Subcutaneous adipose tissue (tissue), 4 donors: ENCODE measurements at places on chromosomes 5 and 9. TPM values are rescaled to one million over a fixed set of nuclear protein-coding genes. Genes with fewer than 3 reads are reported as not detected.

The TERT gene
- total RNA-seq: not detected

The BSPRY gene
- not detected for total RNA-seq

The C9 gene
- 0.38 TPM for total RNA-seq

The DRD1 gene
- not detected for total RNA-seq

The TJP2 gene
- 203 TPM for total RNA-seq

The C1QTNF2 gene
- total RNA-seq: 1.5 TPM

The PITX1 gene
- total RNA-seq: 3.5 TPM

The F2RL2 gene
- not detected for total RNA-seq

The ADRB2 gene
- total RNA-seq: 60.0 TPM

The HTR4 gene
- total RNA-seq: not detected

The PIP5K1B gene
- total RNA-seq: 0.88 TPM

The LECT2 gene
- not detected for total RNA-seq

The TICAM2 gene
- total RNA-seq: 3.9 TPM

The OBP2B gene
- not detected for total RNA-seq

The PCDHGA11 gene
- total RNA-seq: 4.0 TPM

The TAF11L13 gene
- total RNA-seq: not detected

The KLHL3 gene
- 11.0 TPM for total RNA-seq

The RNF180 gene
- total RNA-seq: 4.9 TPM

The SPOCK1 gene
- total RNA-seq: 55.2 TPM

The IFNK gene
- not detected for total RNA-seq

The ANKRD18B gene
- total RNA-seq: not detected

The LHX6 gene
- total RNA-seq: 3.1 TPM

The PRRX2 gene
- 6.4 TPM for total RNA-seq

The FAM153A gene
- 3.5 TPM for total RNA-seq

The PRLR gene
- 1.4 TPM for total RNA-seq

The PCDHB4 gene
- total RNA-seq: 7.0 TPM

The DDX4 gene
- total RNA-seq: not detected

The RNF183 gene
- total RNA-seq: not detected

The CTXN3 gene
- not detected for total RNA-seq

The MSMP gene
- not detected for total RNA-seq

The CARD6 gene
- 23.0 TPM for total RNA-seq

The SH3PXD2B gene
- total RNA-seq: 41.7 TPM

The OR13F1 gene
- total RNA-seq: not detected

The ARID3C gene
- total RNA-seq: not detected

The GLDC gene
- not detected for total RNA-seq

The LCN9 gene
- not detected for total RNA-seq

The GPSM1 gene
- total RNA-seq: 4.6 TPM

The CA9 gene
- not detected for total RNA-seq

The FAM221B gene
- total RNA-seq: not detected

The MSH3 gene
- total RNA-seq: 17.5 TPM

The TIMD4 gene
- total RNA-seq: not detected
